ENCODE measurements at places on chromosomes 5 and 9. TPM values are rescaled to one million over a fixed set of nuclear protein-coding genes. Genes with fewer than 3 reads are reported as not detected.

DNA sequence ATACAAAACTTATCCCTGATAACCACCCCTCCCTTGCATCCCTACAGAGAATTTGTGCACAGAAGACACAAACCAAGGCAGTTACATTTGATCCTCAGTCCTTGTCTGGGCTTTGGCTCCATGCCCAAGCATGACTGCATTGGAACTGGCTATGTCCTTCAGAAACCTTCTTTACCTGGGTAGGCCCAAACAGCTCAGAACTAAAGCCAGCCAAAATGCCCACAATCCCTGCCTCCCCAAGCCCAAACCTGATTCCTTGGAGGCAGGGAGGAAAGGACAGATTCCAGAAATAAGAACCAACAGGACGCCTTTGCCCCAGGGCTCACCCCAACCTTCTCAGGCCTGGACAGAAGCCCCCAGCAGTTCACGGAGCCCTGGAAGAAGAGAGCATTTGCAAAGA, 8.2 kb downstream of the IL17B start:
- no peaks in the 10 kb centered on the region for H3K4me1 ChIP-seq
- H3K4me3 ChIP-seq: no peak overlapping the region
- no peak overlapping the region for H3K27ac ChIP-seq
- no peaks in the 10 kb centered on the region for H3K36me3 ChIP-seq
- no peak for DNase-seq

IFNA13 gene
- polyA plus RNA-seq: not detected

- no peak for DNase-seq
- no peaks in the 10 kb centered on the region for H3K36me3 ChIP-seq
- H3K27ac ChIP-seq: no peak overlapping the region
- no peaks in the 10 kb centered on the region for H3K4me1 ChIP-seq
- H3K27me3 ChIP-seq: no peaks in the 10 kb centered on the region
These were observed 101.7 kb downstream of the ZNF354C start for GRCh38 chr5:179161901-179162300.

DNA sequence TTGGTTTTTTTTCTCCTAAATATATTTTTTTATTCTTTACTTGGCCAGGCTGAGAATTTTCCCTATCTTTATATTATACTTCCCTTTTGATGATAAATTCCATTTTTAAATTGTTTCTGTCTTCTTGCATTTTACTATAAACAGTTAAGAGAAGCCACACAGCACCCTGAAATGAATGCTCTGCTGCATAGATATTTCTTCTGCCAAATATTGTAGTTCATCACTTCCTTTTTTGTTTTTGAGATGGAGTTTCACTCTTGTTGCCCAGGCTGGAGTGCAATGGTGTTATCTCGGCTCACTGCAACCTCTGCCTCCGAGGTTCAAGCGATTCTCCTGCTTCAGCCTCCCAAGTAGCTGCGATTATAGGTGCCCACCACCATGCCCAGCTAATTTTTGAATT, 8.5 kb upstream of the INIP start:
- H3K4me1 ChIP-seq: no peaks in the 10 kb centered on the region
- DNase-seq: no peak
- H3K36me3 ChIP-seq: no peaks in the 10 kb centered on the region
- H3K4me3 ChIP-seq: no peak overlapping the region

DNA sequence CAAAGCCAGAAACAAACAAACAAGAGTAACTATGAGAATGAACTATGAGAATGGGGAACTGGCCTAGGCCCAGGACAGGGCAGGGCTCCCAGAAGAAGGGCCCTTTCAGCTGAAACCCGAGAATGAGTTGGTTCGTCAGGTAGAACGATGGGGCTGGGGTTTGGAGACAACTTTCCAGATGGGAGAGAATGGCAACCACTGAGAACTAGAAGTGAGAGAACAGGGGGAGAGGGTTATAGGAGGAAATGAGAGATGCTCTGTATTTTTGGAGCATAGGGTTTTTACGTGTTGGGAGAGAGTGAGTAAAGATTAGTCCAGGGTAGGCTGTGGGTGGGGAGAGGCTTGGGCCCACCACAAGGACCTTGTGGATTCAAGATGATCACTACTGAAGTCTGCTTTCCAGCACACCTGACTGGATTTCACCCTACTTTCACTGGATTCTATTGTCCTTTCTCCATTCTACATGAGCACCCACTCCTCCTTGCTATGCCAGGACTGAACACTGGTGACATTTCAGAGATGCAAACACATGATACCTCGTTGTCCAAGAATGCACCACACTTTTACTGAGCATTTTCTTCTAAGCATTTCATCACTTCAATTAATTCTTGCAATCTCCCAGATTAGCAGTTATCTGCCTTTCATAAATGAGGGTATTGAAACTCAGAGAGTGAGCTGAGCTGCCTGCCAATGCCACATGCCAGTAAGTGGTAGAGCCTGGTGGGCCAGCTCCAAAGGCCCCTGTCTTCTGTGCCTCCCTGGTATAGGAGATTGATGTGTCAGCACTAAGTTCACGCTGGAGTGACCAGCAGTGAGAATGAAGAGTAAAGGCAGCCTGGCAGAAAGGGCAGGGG, 3.2 kb upstream of the TMEM268 start:
- no peak overlapping the region for H3K4me3 ChIP-seq
- peaks cover 16% of the 10 kb centered on the region for H3K4me1 ChIP-seq
- no peak for DNase-seq
- no peak overlapping the region for H3K27ac ChIP-seq

DNA sequence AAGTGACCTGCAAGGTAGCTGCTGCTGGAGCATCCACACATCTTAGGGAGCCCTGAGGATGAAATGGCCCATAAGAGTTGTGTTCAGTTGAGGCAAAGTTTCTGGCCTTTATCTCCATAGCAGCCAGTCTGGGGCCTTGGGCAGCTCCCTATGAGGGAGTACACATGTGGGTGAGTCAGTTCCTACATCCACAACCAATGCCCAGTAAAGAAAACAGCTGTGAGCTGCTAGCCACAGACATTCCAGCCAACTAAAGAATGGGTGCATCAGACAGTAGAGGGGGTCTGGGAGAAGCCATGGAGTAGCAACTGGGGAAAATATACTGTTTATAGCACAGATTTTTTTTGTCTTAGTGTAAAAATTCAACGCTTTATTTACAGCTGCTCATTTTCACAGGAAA, 720.7 kb downstream of the TLE1 start:
- no peak for DNase-seq
- no peaks in the 10 kb centered on the region for H3K4me1 ChIP-seq
- no peaks in the 10 kb centered on the region for H3K36me3 ChIP-seq

GRCh38 chr5:173857234-173857633, 30.9 kb upstream of the CPEB4 start:
- no peak overlapping the region for H3K27ac ChIP-seq
- H3K4me1 ChIP-seq: no peaks in the 10 kb centered on the region
- no peaks in the 10 kb centered on the region for H3K27me3 ChIP-seq
- no peak overlapping the region for H3K4me3 ChIP-seq
- DNase-seq: no peak

GRCh38 chr5:122355324-122355723, 43.3 kb downstream of the SNCAIP start:
- H3K27ac ChIP-seq: no peak overlapping the region
- no peak for DNase-seq
- no peaks in the 10 kb centered on the region for H3K4me1 ChIP-seq
- no peaks in the 10 kb centered on the region for H3K27me3 ChIP-seq
- H3K36me3 ChIP-seq: no peaks in the 10 kb centered on the region

ABLIM3 gene
- not detected for polyA plus RNA-seq

Data from naive thymus-derived CD4-positive, alpha-beta T cell (primary cell).